ENCODE measurements at places on chromosomes 4 and X. TPM values are rescaled to one million over a fixed set of nuclear protein-coding genes. Genes with fewer than 3 reads are reported as not detected.

The TMEM154 gene
- 0.21 TPM for polyA plus RNA-seq

The SYTL4 gene
- polyA plus RNA-seq = 41.3 TPM

The DMP1 gene
- polyA plus RNA-seq = not detected

The CORIN gene
- polyA plus RNA-seq = 168 TPM

The HAUS7 gene
- 22.6 TPM for polyA plus RNA-seq

All from cardiac muscle cell (in vitro differentiated cells and primary cell).